ENCODE measurements at places on chromosomes 1 and 21.

DNA sequence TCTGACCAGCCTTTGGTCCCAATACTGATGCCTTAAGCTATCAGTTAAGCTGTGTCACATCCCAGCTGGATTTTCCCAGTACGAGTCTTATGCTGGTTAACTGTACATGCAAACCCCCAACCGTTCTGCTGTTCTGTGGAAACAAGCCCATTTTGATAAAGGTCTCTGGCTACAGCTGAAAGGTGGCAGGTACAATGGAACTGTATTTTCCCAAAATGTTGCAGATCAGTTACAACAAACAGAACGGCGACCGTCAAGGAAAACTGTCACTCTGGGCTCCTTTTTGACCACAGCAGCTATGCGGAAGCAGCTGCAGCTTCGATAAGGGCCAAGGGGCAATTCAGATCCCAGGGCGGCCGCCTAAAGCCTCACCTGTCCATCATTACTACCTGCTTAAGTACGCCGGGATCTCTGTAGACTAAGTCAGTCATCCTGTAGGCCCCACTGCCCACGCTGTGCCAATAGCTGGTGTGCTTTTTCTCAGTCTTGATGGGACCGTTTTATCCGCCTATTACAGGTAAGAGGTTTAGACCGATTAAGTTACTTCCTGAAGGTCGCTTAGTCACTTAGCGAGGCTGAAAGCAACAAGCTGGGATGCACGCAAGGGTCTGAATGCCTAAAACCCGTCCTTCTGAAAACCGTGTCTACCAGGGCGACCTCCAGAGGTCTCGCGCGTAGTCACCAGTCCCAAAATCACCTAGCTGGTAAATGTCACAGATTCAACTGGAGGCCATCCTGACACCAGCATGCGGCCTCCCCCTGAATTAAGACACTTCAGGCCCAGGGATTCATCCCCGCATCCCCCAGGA is 11.1 kb upstream of the RAB42 start:
- DNase-seq, result peak; percentile 79

- DNase-seq, result no peak
These were observed 112.7 kb upstream of the COA6 start for GRCh38 chr1:234260578-234260977.

- no peak for DNase-seq
These were observed 18.7 kb upstream of the PODN start for GRCh38 chr1:53043271-53043670.

DNA sequence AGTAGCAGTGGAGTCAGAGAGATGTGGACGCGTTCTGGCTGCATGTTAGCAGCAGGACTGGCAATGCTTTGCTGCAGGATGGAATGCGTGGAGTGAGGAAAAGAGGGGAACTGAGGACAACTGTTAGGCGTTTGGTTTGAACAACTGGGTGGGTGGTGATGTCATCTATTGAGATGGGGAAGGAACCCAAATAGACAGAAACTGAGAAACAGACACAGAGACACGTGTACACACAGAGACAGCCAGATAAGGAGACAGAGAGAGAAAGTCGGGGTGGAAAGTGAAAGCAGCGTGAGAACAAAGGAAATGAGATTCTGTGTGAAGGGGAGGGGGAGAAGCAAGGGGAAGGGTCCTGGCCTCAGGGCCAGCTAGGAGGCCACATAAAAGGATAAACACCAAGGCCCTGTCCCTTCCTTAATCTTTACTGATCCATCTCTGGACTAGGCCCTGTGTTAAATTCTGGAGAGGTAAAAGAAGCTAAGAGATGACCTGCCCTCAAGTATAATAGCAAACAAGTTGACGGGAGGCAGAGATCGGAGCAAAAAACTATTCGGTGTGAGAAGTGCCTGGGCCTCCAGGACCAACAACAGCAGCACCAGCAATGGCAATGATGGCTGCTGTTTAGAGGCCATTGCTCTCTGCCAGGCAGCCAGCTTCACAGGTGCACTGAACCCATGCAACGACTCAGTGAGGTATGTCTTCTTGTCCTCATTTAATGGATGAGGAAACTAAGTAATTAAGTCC is 31.6 kb downstream of the VWA5B1 start:
- DNase-seq, result no peak

DNA sequence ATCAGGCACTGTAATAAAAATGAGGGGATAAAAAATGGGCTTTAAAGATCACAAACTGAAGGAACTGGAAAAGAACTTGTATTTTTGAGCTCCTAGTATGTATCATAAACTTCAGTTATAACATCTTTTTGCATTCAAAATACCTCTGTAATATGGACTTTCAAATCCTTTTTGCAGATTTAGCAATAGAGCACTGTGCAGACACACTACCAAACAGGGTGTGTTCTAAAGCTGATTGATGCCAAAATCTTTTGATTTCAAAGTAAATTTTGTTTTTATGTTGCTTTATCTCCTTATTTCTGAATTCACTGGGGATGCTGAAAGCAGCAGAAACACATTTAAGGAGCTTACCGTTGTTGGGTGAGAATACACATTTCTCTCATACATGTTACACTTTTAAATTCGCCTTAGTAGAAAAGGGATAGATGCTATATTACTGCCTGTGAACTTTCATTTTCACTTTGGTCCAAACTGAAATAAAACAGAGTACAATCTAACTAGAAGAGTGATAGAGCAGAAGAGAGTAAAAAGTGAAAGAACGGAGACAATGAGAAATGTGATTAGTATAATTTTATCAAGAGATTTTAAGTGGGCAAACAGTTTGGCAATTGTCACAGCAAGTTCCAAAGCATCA is 1126.6 kb downstream of the BRINP3 start:
- no peak for DNase-seq

GRCh38 chr1:210800756-210801155 is 333.2 kb downstream of the KCNH1 start:
- no peak for DNase-seq

GRCh38 chr1:10250663-10251062 is 40.3 kb downstream of the KIF1B start:
- DNase-seq, result no peak

- no peak for DNase-seq
These were observed 91.1 kb downstream of the TRIM11 start for GRCh38 chr1:228315484-228315944.

DNA sequence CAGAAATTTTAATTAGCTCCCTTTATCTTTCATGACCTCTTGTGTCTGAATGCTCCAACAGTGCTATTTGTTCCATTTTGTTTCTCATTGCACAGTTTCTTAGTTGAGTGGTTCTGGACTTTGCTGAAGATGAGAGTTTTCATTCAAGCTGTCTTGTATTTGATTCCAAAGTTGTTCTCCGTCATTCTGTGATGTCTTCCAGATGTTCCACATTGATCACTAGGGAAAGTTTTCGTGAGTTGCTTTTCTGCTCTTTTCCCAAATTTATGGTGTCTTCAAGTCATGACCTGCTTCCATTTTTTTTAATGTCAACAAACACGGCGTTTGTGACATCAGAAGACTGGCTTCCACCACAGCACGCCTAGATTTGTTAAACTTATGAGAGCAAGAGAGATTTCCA is 575.5 kb downstream of the MRPL39 start:
- no peak for DNase-seq

GRCh38 chr1:46008585-46008984 is 123.8 kb downstream of the PIK3R3 start:
- no peak for DNase-seq

DNA sequence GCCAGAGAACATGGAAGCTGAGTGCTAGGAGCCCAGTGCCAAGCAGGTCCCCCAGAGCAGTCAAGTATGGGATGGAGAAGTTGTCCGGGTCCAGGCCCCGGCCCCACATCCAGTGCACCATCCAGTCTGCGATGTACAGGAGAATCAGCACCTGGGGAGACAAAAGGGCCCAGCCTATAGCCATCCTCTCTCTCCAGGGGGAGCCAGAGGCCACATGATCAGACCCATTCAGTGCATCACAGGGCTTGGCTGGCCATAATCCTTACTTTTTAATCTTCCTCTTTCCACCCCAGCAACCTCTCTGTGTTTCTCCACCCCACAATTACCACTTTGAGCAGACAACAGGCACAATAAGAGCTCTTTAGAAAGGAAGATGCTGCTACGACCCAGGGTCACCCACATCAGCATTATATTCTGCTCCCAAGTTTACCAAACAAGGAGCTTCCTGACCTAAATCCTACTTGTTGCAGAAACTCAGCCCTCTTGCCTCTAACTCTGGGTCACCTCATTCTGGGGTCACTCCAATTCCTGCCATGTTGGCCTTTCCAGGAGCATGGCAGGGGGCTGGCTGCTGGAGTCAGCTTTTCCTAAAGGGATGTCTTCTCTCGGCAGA is 16.4 kb upstream of the RAB29 start:
- DNase-seq, result peak; percentile 58

- DNase-seq, result no peak
These were observed 13.8 kb downstream of the DSCAM start for GRCh38 chr21:40833184-40833583.

DNA sequence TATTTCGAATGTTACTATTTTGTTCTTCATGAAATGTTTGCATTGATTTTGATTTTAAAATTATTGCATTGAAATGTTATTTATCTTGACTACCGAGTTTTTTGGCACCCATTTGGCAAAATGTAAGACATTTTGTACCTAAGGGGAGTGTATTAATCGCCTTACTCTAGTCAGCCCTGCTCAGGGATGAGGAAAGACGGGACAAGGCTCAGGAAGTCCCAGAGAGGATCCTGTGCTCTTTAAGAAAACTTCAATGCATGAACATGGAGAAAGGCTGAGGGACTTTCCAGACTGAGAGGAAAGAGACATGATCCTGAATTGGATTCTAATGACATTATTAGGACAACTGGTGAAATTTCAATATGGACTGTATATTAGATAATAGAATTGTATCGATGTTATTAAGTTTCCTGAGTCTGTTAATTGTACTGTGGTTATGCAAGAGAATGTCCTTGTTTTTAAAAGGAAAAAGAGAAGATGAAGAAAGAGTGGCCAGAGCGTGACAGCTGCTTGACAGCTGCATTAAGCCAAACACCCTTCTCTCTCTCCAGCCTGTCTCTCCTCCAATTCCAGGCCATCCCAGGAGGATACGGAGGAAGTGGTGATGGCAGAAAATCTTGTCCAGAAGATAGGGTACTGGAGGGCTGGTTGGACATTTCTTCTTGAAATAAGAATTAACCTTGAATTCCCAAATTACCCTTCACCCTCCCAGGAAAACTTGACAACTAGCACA is 66.0 kb downstream of the PLEKHA6 start:
- DNase-seq, result no peak

GRCh38 chr1:226482975-226483700 is 65.4 kb upstream of the STUM start:
- DNase-seq, result no peak

GRCh38 chr21:28402616-28402989 is 590.1 kb downstream of the LTN1 start:
- no peak for DNase-seq

DNA sequence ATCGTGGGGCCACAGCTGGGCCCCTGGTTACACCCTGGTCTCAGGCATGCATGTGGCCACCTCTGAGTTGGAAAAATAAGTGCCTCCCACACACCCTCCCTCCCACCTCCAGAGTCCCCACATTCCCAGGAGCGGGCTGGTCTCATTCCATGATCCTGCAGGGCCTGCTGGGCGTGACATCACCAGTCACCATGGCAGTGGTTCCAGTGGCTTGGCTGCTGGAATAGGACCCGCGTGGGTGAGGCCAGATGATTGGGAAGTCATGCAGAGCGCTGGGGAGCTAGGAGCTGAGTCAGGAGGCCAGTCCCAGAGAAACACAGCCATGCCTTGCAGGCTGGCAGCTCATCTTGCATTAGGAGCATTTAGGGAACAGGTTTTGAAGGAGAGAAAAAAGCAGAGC is 125.4 kb upstream of the TMEM51 start:
- DNase-seq, result no peak

DNA sequence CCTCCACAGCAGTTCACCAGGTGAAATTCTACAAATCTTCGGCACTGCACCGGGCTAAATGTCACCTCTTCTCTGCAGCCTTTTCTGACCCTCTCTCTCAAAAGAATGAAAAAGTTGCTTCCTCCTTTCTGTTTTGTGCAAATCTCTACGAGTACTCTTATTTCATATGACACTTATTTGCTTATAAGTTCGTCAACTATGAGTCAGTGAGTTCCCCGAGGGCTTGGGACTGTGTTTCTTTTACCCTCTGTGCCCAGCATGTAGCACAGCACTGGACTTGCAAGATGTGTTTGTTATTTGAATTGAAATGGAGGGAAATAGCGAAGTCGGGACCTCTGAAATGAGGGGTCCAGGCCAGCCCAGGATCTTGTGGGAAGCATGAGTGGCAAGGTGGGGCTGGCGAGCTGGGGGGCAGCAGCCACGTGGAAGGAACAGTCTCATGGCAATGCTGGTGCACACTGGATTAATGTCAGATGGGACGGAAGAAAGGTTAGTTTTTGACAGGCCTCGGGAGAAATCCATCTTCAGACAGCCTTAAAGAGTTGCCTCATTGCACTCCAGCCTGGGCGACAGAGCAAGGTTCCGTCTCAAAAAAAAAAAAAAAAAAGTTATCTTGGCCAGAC is 6.2 kb downstream of the SLC6A9 start:
- no peak for DNase-seq

DNA sequence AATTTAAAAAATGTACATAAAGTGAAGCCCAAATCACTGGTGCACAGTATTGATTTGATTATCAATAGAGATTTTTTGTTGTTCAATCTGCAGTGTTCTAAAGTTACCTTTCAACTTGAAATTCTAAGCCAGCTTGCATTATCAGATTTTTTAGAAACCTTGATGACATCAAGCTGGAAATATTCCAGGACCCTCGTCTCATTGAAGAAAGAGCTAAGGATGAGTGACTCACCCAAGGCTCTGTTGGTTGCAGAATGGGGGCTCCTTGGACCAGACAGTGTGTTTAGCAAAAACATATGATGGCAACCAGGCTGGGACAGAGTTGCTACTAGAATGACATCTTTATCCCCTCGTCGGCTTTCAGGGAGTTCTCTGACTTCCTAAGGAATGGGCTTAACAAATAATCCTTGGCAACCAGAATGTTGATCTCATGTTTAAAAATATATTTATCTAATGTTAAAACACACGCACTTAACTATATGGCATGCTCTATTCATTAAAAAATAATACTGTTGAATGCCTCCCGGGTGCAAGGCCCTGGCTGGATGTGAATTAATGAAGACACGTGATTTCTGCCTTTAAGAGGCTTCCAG is 79.7 kb downstream of the RUNX3 start:
- no peak for DNase-seq

- DNase-seq, result no peak
These were observed 373 bp downstream of the MTF1 start for GRCh38 chr1:37858931-37859506.

GRCh38 chr1:150551051-150551783 is 2.0 kb downstream of the ADAMTSL4 start:
- no peak for DNase-seq

DNA sequence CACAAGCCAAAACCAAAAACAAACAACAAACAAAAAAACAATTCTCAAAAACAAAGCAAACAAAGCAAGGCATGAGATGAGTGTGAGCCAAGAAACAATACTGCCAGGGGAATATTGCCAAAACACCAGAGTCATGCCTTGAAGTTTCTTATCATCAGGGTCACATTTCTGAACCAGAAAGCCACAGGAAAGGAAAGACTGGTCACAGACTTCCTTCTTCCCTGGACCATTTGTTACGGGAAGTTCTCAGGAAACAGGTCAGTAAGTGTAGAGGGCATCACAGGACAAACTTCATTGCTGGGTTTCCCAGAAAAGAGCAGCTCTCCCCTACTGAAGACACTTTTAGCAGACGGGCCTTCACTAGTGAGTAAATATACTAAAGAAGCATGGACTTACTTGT is 191.2 kb downstream of the GABPA start:
- DNase-seq, result no peak

- DNase-seq, result no peak
These were observed 2.0 kb upstream of the TRIM58 start for GRCh38 chr1:247854899-247855545.
